ENCODE measurements at places on chromosomes 12 and 14.
A peak's percentile ranks its signal among the peaks of the same experiment; 100 is the strongest.

- no peaks in the 10 kb centered on the region for H3K27me3 ChIP-seq
- DNase-seq = no peak
- no peak overlapping the region for H3K27ac ChIP-seq
- H3K36me3 ChIP-seq = no peaks in the 10 kb centered on the region
- H3K4me1 ChIP-seq = peaks cover 8% of the 10 kb centered on the region
Observed at GRCh38 chr12:81859521-81859920, 100.4 kb upstream of the PPFIA2 start.

- no peaks in the 10 kb centered on the region for H3K36me3 ChIP-seq
- DNase-seq = peak; percentile 51
- H3K27me3 ChIP-seq = peaks cover 22% of the 10 kb centered on the region
- no peak overlapping the region for H3K4me3 ChIP-seq
- peaks cover 27% of the 10 kb centered on the region for H3K4me1 ChIP-seq
Observed at GRCh38 chr12:5083955-5084849, 40.5 kb downstream of the KCNA5 start.

- peaks cover 4% of the 10 kb centered on the region for H3K4me1 ChIP-seq
- H3K27me3 ChIP-seq = no peaks in the 10 kb centered on the region
Observed at GRCh38 chr14:64928239-64929013, 14.1 kb downstream of the GPX2 start.

- no peak overlapping the region for H3K4me3 ChIP-seq
Observed at GRCh38 chr14:88004506-88005036, 364 bp upstream of the GPR65 start.

GRCh38 chr14:33972583-33973081 is 21.8 kb upstream of the EGLN3 start:
- H3K4me3 ChIP-seq = no peak overlapping the region
- no peaks in the 10 kb centered on the region for H3K27me3 ChIP-seq
- H3K36me3 ChIP-seq = peaks cover 9% of the 10 kb centered on the region
- peaks cover 25% of the 10 kb centered on the region for H3K4me1 ChIP-seq

GRCh38 chr12:86801439-86801838 is 545.2 kb upstream of the MGAT4C start:
- H3K27me3 ChIP-seq = no peaks in the 10 kb centered on the region
- no peaks in the 10 kb centered on the region for H3K36me3 ChIP-seq
- DNase-seq = no peak
- H3K4me3 ChIP-seq = no peak overlapping the region
- no peak overlapping the region for H3K27ac ChIP-seq

GRCh38 chr12:81081726-81082125 is 3.8 kb downstream of the ACSS3 start:
- no peak overlapping the region for H3K27ac ChIP-seq
- peaks cover 59% of the 10 kb centered on the region for H3K4me1 ChIP-seq
- H3K4me3 ChIP-seq = no peak overlapping the region
- H3K36me3 ChIP-seq = no peaks in the 10 kb centered on the region
- H3K27me3 ChIP-seq = no peaks in the 10 kb centered on the region

- H3K4me1 ChIP-seq = peaks cover 17% of the 10 kb centered on the region
- no peaks in the 10 kb centered on the region for H3K27me3 ChIP-seq
- peaks cover 12% of the 10 kb centered on the region for H3K36me3 ChIP-seq
- DNase-seq = no peak
Observed at GRCh38 chr12:119687879-119688278, 19.9 kb downstream of the PRKAB1 start.

DNA sequence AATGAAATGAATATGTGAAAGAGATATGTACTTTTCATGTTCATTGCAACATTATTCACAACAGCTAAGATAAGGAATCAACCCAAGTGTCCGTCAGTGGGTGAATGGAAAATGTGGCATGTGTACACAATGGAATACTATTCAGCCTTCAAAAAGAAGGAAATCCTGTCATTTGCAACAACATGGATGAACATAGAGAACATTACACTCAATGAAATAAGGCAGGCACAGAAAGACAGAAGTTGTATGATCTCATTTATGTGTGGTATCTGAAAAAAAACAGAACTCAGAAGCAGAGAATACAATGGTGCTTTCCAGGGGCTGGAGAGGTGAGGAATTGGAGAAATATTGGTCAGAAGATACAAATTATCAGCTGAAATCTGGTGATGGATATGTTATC is 54.0 kb downstream of the TAOK3 start:
- DNase-seq = no peak
- no peak overlapping the region for H3K27ac ChIP-seq
- no peaks in the 10 kb centered on the region for H3K27me3 ChIP-seq
- H3K4me3 ChIP-seq = no peak overlapping the region

GRCh38 chr14:72921396-72921795 is 4.9 kb upstream of the DCAF4 start:
- no peak overlapping the region for H3K27ac ChIP-seq
- no peak overlapping the region for H3K4me3 ChIP-seq
- DNase-seq = no peak
- no peaks in the 10 kb centered on the region for H3K36me3 ChIP-seq
- peaks cover 38% of the 10 kb centered on the region for H3K27me3 ChIP-seq

DNA sequence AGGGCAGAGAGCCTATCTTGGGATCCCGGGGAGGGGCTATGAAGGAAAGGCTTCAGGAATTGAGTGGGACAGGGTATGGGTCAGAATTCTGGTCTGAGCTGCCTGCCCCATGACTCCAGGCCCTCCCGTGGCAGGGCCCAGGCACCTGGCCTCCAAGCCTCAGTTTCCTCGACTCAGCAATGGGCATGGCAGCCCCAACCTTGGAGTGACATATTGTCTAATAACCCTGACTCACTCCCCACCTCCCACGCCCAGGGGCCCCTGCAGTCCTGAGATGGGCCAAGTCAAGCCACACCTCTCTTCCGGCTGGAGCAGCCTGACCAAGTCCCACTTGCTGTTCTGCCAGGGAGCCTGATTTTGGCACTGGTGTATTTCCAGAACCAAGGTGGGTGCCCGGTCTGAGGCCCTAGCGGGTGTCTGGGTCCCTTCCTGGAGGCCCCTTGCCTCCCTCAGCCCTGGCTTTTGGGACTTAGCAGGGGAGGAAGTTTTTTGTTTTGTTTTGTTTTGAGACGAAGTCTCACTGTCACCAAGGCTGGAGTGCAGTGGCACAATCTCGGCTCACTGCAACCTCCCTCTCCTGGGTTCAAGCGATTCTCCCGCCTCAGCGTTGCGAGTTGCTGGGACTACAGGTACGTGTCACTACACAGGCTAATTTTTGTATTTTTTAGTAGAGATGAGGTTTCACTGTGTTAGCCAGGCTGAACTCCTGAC is 40.3 kb upstream of the RCOR1 start:
- peak overlapping the region; percentile 53 for H3K27ac ChIP-seq
- no peaks in the 10 kb centered on the region for H3K27me3 ChIP-seq
- no peak for DNase-seq
- H3K4me3 ChIP-seq = peak overlapping the region; percentile 15
- H3K4me1 ChIP-seq = peaks cover 20% of the 10 kb centered on the region
- no peaks in the 10 kb centered on the region for H3K36me3 ChIP-seq

- no peak overlapping the region for H3K4me3 ChIP-seq
- H3K36me3 ChIP-seq = no peaks in the 10 kb centered on the region
- peaks cover 17% of the 10 kb centered on the region for H3K4me1 ChIP-seq
- H3K27me3 ChIP-seq = peaks cover 62% of the 10 kb centered on the region
- no peak overlapping the region for H3K27ac ChIP-seq
Observed at GRCh38 chr12:1582709-1583050, 11.7 kb downstream of the FBXL14 start.

DNA sequence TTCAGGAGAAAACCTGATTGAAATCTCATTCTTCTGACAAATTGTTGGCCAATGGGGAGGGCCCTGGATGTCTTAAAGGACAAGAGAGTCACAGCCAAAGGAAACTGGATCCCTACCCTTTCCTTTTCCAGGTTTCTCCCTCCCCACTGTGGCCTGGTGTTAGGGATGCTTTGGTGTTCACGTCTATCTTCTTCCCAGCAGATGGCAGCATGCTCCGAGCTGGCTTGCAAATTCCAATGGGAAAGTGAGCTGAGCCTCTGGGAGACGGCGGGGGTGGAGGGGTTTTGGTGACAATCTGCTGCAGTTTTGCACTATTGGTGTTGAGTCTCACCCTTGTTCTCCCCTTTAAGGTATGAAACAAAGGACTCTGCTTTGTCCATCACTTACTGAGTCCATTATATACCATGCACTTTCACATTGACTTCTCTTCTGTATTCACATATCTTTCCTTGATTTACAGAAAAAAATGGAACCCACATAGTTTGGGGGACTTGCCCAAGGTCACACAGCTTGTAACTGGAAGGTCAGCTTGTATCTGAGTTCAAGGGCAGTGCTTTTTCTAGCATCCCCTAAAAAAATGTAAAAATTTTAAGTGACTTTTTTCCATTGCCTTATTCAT is 39.3 kb downstream of the CCDC177 start:
- no peak overlapping the region for H3K27ac ChIP-seq
- no peak for DNase-seq
- H3K4me1 ChIP-seq = no peaks in the 10 kb centered on the region
- no peak overlapping the region for H3K4me3 ChIP-seq
- no peaks in the 10 kb centered on the region for H3K36me3 ChIP-seq

DNA sequence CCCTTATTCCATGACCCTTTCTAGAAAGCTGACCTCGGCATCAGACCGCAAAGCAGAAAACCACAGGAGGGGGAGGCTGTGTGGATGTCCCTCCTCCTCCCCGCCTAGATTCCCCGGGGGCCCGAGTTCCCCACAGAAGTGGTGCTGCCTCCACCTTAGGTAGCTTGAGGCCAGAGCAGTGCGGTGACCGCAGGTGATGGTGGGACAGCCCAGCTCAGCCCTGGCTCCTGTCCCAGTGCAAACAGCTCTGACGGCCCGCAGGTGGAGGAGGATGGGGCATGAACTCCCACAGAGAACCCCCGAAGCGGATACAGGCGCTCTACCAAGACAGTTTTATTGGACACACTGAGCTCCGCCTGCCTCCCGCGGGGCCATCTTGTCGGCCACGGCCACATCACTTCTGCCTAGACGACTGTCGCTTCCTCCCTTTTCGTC is 19.5 kb downstream of the ARL6IP4 start:
- no peak overlapping the region for H3K4me3 ChIP-seq
- no peaks in the 10 kb centered on the region for H3K36me3 ChIP-seq
- no peaks in the 10 kb centered on the region for H3K27me3 ChIP-seq
- no peak overlapping the region for H3K27ac ChIP-seq
- peaks cover 5% of the 10 kb centered on the region for H3K4me1 ChIP-seq

DNA sequence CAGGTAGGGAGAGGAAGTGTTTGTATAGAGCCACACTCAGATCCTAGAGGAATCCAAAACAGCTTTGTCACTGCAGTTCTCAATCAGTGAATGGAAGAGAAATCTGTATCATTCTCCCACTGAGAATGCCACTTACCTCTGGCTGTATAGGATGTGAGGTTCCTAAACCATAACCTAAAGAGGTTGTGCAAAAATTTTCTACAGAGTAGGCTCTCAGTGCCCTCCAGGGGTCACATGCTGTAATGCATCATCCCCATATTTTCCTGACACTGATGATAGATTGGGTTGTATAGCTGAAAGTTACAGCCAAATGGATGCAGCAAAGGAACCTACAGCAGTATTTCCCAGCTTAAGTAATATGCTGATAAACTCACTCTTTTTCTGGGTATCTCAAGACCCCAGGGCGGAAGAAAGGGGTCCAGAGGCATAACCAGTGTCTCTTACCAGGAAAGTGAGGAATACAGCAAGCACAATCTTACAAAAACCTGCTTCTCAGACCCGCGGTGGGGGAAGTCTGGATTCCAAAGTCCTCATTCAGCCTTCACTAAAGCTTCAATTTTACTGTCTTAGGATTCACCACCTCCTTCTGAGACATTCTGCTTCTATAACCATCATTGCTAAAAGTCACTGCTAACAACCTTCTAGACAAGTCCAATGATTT is 3.8 kb downstream of the BCDIN3D start:
- H3K27ac ChIP-seq = no peak overlapping the region
- no peaks in the 10 kb centered on the region for H3K27me3 ChIP-seq
- H3K4me1 ChIP-seq = peaks cover 20% of the 10 kb centered on the region
- DNase-seq = no peak

- no peak overlapping the region for H3K27ac ChIP-seq
- no peak for DNase-seq
- peaks cover 1% of the 10 kb centered on the region for H3K4me1 ChIP-seq
- H3K4me3 ChIP-seq = no peak overlapping the region
Observed at GRCh38 chr12:100555722-100556121, 17.8 kb upstream of the GAS2L3 start.

- H3K4me3 ChIP-seq = no peak overlapping the region
- H3K27ac ChIP-seq = no peak overlapping the region
- H3K36me3 ChIP-seq = peaks cover 13% of the 10 kb centered on the region
- no peak for DNase-seq
- H3K27me3 ChIP-seq = no peaks in the 10 kb centered on the region
- no peaks in the 10 kb centered on the region for H3K4me1 ChIP-seq
Observed at GRCh38 chr12:120453060-120453750, 7.0 kb downstream of the GATC start.

GRCh38 chr14:104282332-104283196 is 144.2 kb downstream of the KIF26A start:
- H3K4me1 ChIP-seq = peaks cover 12% of the 10 kb centered on the region
- H3K27me3 ChIP-seq = peaks cover 13% of the 10 kb centered on the region
- H3K4me3 ChIP-seq = no peak overlapping the region
- H3K27ac ChIP-seq = no peak overlapping the region
- peak; percentile 35 for DNase-seq

GRCh38 chr12:644818-645552 is 18.3 kb downstream of the NINJ2 start:
- no peaks in the 10 kb centered on the region for H3K36me3 ChIP-seq
- DNase-seq = no peak
- no peak overlapping the region for H3K4me3 ChIP-seq
- no peaks in the 10 kb centered on the region for H3K27me3 ChIP-seq

DNA sequence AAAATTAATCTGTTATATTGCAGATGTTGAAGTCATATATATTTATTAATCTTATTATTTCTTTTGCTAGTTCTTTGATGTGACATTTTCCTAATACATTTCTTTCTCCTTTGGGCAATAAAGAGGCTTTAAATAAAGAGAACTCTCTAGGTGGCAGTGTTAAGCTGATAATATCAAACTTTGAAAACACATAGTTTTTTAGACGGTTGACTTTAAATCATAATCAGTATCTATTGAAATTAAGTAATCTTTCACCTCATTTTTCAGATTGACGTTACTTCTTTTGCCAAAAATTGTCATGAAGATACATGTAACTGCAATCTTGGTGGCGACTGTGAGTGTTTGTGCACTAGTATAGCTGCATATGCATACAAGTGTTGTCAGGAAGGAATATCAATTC is 130.8 kb upstream of the PTPRQ start:
- H3K27me3 ChIP-seq = peaks cover 5% of the 10 kb centered on the region
- no peak overlapping the region for H3K4me3 ChIP-seq
- DNase-seq = no peak
- peaks cover 22% of the 10 kb centered on the region for H3K4me1 ChIP-seq
- no peaks in the 10 kb centered on the region for H3K36me3 ChIP-seq

DNA sequence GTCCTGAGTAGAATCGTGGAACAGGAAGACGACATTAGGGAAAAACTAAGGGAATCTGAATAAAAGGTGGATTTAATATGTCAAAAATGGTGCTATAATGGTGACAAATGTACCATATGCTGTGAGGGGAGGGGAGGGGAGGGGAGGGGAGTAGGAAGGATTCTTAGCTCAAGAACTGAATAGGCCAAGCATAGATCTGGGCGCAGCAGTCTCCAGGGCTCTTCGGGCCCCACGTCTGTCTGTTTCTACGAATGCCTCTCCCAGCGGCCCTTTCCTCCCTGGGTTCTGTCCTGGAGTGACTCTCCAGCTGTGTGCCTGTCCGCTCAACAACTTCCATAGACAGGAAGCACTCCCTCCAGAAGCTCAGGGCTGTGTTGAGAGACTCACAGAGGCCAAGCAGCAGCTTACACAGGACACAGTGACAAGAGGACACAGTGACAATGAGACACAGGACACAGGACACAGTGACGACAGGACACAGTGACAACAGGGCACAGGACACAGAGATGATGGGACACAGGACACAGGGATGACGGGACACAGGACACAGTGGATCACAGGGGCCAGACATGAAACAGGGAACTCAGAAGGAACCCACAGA is 42.4 kb upstream of the PPP2R5C start:
- H3K27me3 ChIP-seq = peaks cover 2% of the 10 kb centered on the region
- no peak for DNase-seq
- no peaks in the 10 kb centered on the region for H3K36me3 ChIP-seq
- H3K4me1 ChIP-seq = peaks cover 4% of the 10 kb centered on the region
- H3K4me3 ChIP-seq = no peak overlapping the region
